ENCODE measurements at places on chromosomes 2 and 18.
A peak's percentile ranks its signal among the peaks of the same experiment; 100 is the strongest.

- no peak for DNase-seq
These were observed 45.7 kb upstream of the STK17B start for GRCh38 chr2:196217116-196217515.

DNA sequence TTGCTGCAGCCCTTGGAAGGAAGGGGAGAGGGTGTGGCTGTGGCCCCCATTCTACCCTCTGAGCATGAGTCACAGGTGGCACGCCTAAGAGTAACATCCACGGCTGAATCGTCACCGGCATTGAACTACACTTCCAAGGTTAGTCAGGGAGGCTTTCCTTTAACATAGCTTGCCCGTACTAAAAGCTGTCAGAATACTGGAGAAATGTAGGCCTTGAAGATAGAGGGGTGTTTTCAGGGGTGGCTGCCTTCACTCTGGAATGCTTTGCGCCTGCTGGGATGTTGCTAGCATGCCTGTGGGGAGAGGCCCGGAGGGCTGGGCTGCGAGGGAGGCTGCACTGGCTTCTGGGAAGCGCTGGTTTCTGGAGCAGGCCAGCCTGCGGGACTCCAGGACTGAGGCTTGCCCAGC, 333.7 kb downstream of the AGAP1 start:
- peak; percentile 52 for DNase-seq

DNA sequence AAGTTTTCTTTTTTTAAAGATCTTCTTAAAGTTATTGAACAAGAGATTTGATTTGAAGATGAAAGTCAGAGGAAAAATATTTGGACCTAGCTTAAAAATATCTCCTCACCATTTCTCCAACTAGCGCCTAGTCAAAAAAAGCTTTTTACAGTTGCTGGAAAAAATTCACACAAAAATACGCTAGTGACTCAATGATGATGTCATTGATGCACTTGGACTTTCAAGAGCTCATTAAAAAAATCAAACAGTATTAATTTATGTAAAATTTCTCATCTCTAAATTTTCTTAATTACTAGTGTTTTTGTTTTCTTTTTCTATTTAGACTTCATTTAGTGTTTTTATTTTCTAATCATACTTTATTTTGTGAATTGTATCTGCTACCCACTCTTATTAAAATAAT, 41.8 kb downstream of the CIB4 start:
- no peak for DNase-seq

DNA sequence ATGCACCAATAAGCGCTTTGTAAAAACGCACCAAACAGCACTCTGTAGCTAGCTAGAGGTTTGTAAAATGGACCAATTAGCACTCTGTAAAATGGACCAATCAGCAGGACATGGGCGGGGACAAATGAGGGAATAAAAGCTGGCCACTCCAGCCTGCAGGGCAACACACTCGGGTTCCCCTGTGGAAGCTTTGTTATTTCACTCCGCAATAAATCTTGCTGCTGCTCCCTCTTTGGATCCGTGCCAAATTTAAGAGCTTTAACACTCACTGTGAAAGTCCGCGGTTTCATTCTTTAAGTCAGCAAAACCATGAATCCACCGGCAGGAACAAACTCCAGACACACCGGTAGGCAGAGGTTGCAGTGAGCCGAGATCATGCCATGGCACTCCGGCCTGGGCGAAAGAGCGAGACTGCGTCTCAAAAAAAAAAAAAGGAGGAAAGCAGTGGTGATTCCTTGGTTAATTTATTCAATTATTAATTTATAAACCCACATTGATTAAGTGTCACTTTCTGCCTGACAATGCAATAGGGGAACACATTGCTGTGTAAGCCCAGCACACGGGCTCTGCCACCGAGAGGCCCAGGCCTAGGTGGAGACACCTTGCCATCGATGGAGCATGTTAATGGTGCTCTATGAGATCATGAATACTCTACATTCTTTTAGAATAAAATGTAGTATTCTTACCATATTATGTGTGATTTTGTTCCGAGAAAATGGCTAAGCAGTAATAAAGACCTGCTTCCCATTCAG, 687.6 kb upstream of the HS6ST1 start:
- DNase-seq = no peak

DNA sequence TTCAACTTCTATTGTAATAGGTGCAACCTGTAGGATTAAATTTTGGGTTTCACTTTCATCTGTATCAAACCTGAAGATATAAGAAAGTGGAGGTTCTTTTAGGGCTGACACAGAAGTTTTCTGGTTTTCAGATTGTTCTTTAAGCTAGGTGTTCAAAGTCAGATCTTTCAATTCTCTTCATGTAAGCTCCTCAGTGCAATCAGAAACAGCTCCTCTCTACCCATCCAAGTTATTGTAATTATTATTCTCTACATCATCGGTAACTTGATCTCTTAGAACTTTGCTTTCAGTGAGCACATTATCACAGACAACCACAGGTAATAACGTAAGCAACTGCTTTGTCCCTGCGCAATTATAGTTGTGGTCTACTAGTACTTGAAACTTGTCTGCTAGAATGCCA, 179.4 kb downstream of the MYCN start:
- no peak for DNase-seq

GRCh38 chr2:226934546-226935201, 98.8 kb downstream of the RHBDD1 start:
- peak; percentile 22 for DNase-seq

DNA sequence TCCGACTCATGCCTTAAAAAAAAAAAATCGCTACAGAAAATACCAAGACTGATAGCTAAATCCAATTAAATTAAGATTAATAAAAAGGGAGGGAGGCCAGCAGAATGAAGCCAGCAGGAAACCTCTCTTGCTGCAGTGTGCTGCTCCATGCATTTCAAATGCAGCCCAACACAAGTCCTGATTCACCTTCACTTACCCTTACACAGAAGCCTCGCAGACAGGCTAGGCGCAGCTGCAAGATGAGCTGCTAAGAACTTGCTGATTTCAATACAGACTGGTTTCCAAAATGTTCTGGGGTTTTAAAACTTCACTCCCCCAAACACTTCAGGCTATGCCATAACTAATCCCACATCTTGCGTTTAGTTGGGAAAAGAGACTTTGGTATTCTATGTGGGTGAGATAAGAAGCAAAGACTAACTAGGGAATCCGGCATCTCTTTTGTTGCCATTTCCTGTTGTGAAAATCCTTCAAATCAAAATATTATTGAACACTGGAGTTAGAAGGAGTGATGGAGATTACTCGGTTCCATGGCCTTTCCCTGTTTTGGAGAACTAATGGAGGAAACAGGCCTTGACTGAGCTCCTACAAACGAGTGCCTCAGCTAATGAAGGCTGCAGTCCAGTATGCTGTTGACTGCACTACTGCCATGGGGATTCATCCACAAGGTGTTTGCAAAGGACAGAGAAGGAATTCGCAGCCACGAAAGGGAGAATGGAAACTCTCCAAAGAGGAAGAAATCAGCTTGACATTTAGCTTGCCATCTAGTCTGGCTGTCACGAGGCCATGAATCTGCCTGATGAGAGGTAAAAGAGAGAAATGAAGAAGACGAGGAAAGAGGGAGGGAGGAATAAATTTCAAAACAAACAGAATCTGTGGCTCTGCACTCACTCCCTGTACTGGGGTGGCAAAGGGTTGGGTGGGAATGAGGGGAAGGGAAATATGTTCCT, 67.3 kb downstream of the CLHC1 start:
- DNase-seq = no peak

- DNase-seq = no peak
These were observed 11.5 kb upstream of the ALPP start for GRCh38 chr2:232367016-232367415.
